Heart left ventricle (tissue), 16 donors: ENCODE measurements at places on chromosomes 2 and 18. TPM values are rescaled to one million over a fixed set of nuclear protein-coding genes. Genes with fewer than 3 reads are reported as not detected.

- no peak for DNase-seq
These were observed 334.5 kb upstream of the CYRIA start for GRCh38 chr2:17000184-17000482.

The FIGLA gene
- not detected for polyA plus RNA-seq

DNA sequence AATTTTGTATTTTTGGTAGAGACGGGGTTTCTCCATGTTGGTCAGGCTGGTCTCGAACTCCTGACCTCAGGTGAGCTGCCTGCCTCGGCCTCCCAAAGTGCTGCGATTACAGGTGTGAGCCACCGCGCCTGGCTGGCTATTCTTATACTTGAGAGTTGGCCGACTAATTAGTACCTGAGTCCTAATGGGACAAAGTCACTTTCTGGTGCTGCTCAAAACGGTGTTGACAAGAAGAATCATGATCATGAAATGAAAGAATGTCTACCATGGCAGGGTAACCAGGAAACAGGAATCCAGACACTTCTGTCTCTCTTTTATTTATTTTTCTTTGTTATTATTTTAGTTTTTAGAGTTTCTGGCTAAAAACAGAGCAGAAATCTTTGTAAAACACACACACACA lies 54.7 kb upstream of the RAB6D start:
- DNase-seq: no peak

- no peak for DNase-seq
These were observed 93.8 kb downstream of the C2orf74 start for GRCh38 chr2:61255580-61256437.

DNA sequence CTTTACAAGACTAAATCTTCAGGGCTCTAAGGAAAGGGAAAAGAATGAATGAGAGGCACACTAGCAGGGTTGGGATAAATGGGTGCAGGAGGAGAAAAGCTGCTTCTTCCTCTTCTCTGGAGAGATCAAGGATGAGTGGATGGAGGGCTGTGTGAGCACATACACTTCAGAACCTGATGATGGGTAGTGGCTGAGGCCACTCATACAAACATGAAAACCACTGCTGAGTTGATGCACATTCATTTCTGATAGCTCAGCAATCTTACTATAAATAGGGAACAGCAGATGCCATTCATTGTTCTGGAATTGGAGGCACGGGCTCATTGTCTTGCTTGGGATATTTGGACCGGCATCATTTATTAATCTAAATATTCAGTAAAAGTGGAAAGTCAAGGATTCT lies 152.4 kb upstream of the KCTD1 start:
- no peak for DNase-seq

- no peak for DNase-seq
These were observed 856.8 kb downstream of the DPP10 start for GRCh38 chr2:115299199-115299598.

The ZNF804A gene
- 0.06 TPM for polyA plus RNA-seq

DNA sequence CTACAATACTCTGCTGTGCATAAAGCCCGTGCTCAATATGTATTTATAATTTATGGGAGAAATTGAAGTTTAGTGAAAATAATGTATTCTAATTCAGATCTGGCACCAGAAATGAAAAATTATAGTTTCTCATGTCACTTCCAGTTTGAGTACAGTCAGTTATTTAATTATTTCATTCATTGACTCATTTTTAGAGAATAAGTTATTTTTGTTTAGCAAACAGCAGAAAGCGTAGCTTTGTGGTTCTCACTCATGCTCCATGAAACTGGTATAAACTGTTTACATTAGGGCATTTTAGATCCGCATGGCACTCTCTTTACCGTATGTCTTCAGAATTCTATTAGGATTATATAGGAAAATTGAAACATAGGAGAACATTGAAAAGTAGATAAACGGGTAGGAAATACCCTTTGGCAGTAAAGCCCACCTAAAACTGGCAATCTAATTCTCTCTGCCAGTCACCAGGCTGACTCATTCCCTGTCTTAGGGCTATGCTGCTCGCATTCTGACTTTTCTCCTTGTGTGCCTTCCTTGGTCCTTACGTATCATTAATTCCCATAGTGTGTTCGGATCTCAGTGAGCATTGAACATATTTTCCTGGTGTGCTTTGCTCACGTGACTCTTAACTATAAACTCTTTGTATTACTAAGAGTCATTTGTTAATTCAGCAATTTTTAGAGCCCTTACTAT lies 106.0 kb downstream of the ZNF236 start:
- DNase-seq: no peak

- DNase-seq: no peak
These were observed 1.9 kb downstream of the NOP58 start for GRCh38 chr2:202267495-202267894.

DNA sequence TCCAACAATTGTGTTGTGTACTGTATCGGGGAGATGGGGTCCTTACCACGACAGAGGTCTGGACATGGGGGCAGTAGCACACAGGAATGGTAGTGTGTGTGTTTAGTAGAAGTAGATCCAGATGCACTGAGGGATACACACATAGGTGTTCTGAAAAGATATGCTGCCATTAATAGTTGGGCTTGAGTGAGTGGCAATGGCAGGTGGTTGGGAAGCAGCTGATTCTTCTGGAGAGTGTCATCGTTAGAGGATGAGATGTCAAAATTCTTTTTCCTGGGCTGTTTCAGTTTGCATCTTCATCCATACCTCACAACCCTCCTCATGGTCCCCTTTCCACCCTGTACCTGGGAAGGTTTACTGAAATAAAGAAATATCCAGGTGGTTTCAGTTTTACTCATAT lies 66.6 kb downstream of the UGGT1 start:
- no peak for DNase-seq

- no peak for DNase-seq
These were observed 610.0 kb upstream of the RAB6C start for GRCh38 chr2:129369437-129369836.

GRCh38 chr18:46411191-46411828 lies 245.7 kb downstream of the LOXHD1 start:
- no peak for DNase-seq

The IL1F10 gene
- not detected for polyA plus RNA-seq

- no peak for DNase-seq
These were observed 79.7 kb downstream of the NCK2 start for GRCh38 chr2:105824446-105824845.

The TMEFF2 gene
- not detected for polyA plus RNA-seq

DNA sequence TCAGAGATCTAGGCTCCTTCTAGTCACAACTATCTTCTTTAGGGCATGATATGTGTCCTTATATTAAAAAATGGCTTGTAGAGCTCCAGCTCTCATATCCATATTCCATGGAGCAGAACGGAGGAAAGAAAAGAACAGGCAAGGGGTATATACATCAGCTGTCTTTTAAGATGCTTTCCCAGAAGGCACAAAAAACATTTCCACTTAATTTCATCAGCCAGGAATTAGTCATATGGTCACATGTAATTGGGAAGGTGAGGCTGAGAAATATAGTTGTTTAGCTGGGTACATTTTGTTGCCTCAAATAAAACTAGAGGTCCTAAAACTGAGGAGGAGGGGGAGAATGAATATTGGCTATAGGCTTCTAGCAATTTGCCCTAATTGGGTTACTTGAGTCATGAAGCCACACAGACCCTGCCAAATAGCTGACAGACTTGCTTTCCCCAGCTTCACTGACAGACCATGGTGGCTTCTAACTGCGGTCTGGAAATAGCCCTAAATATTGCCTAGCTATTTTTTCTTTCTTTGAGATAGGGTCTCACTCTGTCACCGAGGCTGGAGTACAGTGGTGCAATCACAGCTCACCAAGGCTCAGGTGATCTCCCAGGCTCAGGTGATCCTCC lies 20.0 kb downstream of the MAIP1 start:
- no peak for DNase-seq

The EMILIN2 gene
- polyA plus RNA-seq: 14.4 TPM
